ENCODE measurements at places on chromosomes 13 and 19.

DNA sequence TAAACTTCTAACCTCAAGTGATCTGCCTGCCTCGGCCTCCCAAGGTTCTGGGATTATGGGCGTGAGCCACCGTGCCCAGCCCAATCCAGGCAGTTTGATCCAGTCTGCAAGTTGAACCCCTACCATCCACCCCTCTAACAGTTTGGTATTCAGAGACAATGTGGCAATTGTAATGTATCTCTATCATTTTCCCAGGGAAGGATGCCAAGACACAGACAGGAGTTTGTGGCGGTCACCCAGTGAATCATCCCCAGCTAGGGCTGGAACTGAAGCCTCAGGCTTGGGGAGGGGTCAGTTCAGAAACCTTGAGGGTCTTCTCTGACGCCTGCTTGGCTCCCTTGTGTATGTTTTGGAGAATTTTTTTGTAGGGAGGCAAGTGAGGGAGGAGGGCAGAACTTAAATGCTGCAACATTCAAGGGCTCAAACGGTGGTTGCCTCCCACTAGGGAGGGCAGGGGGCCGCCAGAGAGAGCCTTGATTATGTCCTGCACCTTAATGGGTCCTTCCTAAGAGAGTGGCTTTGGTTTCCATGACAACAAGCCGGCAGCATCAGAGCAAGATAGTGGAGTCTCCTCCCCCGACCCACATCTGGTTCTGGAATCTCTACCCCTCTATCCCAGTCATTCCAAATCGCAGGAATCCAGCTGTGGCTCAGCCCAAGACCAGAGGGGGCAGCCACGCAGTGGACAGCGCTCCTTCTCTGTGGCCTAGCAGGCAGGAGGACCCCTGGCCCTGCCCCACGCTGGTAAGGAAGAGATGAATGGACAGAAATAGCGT lies 14.9 kb upstream of the FEM1A start:
- no peak for DNase-seq

- DNase-seq: no peak
These were observed 4.9 kb upstream of the KLK15 start for GRCh38 chr19:50838239-50838638.

DNA sequence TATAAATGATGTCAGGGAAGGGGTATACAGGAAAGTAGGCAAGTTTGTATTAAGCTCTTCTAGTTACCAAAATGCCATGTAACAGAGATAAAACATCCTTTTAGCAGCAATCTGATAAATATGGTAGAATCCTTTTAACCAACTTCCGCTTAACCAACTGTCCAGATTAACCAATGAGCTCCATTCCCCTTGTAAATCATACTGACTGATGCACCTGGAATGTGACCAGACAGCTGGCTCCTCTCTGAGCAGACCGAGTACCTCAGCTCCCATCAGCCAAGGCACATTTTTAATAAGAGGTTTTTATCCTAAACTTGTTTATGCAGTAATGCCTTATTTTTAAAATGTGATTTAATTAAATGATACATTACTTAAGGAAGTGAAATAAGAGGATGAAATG lies 66.4 kb downstream of the KLF12 start:
- DNase-seq: no peak

- DNase-seq: no peak
These were observed 3.6 kb downstream of the DMAC2 start for GRCh38 chr19:41435936-41436673.

All from activated T-cell treated with anti-CD3 and anti-CD28 coated beads for 24 hours (primary cell).